Mesenchymal stem cell (in vitro differentiated cells and primary cell): ENCODE measurements at places on chromosomes 12 and 14.

DNA sequence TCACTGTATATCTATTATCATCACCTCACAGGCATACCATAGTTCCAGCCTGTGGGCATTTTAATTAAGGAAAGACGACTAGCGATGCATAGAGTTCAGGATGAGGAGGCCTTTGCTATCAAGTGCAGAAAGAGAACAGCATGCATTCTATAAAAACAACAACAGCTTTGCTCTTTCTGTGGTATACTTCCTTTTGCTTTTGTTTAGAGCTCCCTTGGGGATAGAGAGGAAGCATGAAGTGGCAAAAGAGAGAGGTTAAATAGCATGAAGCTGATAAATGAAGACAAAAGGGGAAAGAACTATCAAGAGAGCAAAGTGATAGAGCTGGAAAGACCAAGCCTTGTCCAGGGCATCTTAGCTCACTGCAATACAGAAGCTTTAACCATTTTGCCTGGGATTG, 23.5 kb downstream of the IFNG-AS1 start:
- DNase-seq: peak; percentile 15

- peak; percentile 33 for DNase-seq
Observed at GRCh38 chr12:91507754-91508153, 325.1 kb upstream of the DCN start.

DNA sequence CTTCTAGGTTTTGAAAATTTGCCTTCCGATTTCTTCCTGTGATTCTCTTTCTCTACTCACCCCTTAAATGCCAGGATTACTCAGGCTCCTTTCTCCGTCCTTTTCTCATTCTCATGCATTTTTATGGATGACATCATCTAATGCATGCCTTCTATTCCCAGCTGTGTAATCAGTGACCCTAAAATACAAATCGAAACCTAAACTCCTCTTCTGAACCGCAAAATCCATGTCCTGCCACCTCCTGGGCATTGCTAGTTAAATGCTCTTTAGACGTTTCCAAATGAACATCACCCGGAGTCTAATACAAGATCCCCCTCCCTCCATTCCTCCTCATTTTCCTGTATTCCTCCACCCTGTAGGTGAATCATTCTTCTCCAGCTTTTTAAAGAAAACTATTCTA, 1703.1 kb upstream of the FLRT2 start:
- peak; percentile 26 for DNase-seq

DNA sequence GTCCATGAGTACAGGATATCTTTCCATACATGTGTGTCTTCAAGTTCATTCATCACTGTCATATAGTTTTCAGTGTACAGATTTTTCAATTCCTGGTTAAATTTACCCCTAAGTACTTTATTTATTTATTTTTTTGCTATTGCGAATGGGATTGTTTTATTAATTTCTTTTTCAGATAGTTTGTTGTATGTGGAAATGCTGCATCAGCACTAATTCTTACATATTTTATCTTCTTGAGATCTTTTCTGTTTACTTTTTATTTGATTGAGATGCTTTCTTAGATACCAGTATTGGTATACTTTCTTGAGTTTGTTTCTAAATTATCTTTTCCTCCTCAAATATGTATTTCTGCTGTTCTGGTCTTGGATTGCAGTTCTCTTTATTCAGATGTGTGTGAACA, 148.9 kb downstream of the RGS6 start:
- DNase-seq: no peak

DNA sequence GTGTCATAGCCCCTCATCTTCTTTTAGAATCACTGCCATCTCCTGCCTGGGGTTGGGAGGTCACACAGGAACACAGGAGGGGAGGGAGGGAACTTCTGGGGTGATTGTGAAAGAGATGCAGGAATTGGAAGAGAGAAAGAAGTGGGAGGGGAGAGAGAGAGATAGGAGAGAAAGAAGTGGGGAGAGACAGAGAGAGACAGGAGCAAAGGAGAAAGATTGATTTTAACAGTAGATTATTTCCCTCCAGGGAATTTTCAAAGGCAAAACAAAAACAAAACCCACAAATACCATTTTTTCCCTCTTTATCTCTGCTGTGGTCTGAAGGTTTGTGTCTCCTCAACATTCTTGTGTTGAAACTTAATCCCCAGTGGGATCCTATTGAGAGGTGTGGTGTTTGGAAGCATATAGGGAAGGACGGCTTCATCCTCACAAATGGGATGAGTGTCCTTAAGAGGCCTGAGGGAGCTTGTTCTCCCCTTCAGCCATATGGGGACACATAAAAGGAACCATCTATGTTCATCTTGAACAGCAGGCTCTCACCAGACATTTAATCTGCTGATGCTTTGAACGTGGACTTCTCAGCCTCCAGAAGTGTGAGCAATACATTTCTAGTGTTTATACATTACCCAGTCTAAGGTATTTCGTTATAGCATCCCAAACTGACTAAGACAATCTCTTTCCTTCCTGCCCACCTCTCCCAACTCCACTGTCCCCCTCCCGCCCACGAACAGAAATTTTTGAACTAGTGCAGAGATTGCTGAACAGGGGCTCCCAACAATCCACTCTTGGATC, 134.9 kb upstream of the MAX start:
- DNase-seq: peak; percentile 63

DNA sequence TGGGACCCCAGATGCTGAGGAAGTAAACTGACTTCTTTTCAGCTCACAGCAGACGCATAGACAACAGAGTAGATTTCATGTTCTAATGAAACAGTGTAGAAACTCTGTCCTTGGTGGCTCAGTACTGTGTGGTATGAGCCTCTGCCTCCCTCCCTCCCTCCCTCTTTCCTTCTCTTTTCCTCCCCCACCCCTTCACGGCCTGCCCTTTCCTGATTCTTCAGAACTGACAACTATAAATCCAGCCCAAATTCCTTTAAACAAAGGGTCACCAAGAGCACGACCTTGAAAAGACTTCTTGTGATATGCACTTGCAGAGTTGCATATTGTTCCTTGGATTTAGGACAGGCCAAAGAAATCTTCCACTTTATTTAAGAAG, 164.0 kb downstream of the ETV6 start:
- no peak for DNase-seq

DNA sequence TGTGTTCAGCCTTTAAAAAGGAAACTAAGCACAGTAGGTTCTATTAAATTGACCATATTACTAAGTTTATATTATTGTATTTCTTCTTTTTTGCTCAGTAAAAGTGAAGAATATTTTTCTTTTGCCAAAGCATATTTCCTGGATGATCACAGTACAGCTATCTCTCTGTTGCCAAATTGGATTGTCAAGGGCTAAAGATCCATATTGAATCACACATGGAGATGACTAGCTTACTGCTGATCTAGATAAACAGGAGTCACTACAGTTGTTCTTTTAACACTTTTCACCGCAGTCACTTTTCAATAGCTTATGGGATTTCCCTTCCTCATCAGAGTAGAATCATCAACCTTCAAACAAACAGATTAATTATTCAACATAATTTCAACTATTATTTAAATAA, 78.6 kb downstream of the LRRC9 start:
- no peak for DNase-seq

DNA sequence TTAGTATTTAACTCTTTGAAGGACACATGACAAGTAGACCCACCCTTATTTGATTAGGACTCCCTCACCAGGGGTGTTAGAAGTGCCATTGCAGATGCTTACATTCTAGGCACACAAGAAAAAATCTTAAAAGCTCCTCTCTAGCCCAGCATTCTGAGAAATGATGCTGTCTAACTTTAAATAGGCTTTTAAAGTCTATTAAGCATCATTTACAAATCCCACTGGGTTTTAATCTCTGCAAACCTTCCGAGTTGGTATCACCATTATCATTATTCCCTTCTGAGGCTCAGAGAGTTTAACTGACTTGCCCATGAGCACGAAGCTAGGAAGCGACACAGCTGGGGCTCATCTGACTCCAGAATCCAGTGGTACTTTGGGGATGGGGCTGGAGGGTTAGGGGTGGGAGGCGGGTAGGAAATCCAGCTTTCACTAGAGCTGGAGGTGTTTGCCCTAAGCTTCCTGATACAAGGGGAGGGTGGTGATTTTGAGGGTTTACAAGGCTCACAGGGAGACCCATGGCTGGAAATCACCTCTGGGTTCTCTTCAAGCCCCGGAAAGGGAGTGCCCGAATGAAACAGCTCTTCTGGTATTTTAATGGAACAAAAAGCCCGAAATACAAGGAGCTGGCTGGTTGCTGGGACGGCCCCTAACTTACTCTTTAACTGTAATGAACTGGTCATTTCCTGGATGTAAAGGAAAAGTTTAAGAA, 109.2 kb upstream of the FUT8 start:
- DNase-seq: no peak

- DNase-seq: no peak
Observed at GRCh38 chr14:25461780-25462179, 411.8 kb upstream of the STXBP6 start.

GRCh38 chr14:48575772-48576171, 900.4 kb upstream of the MDGA2 start:
- DNase-seq: no peak

- DNase-seq: no peak
Observed at GRCh38 chr14:94163796-94164195, 10.3 kb upstream of the PPP4R4 start.

DNA sequence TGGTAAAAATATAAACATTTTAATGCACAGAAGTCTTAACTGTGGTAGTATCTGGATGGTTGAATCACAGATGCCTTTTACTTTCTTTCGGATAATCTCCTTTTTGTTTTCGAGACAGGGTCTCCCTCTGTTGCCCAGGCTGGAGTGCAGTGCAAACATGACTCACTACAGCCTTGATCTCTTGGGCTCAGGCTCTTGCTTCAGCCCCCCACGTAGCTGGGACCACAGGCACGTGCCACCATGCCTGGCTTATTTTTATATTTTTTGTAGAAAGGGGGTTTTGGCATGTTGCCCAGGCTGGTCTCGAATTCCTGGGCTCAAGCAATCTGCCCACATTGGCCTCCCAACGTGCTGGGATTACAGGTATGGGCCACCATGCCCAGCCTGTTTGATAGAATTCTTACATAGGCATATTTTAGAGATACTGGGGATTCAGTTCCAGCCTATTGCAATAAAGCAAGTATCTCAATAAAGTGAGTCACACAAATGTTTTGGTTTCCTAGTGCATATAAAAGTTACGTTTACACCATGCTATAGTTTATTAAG, 99.2 kb downstream of the SNAPC1 start:
- no peak for DNase-seq

GRCh38 chr12:8078398-8078797, 3.7 kb upstream of the NECAP1 start:
- peak; percentile 78 for DNase-seq

DNA sequence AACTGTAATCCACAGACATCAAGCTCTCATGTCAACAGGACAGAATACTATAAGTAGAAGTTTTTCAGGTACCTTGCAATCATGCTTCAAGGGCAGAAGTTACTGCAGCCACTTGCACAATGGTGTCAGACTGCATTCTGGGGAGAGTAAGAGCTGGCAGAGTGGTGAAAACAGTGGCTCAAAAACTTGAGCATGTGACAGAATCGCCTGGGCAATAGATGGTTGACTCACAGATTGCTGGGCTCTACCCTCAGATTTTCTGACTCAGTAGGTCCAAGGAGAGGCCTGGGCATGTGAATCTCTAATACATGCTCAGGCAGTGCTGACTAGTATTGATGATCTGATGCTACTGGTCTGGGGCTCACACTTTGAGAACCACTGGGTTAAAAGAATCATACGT, 187.8 kb downstream of the TBX5 start:
- no peak for DNase-seq

- DNase-seq: peak; percentile 43
Observed at GRCh38 chr12:127230843-127231260, 1036.1 kb upstream of the TMEM132C start.

- peak; percentile 73 for DNase-seq
Observed at GRCh38 chr12:27602516-27602915, 78.5 kb downstream of the PPFIBP1 start.

- peak; percentile 35 for DNase-seq
Observed at GRCh38 chr14:75041613-75042012, 9.7 kb downstream of the MLH3 start.

- no peak for DNase-seq
Observed at GRCh38 chr12:10408842-10409241, 715 bp downstream of the KLRC4 start.

- no peak for DNase-seq
Observed at GRCh38 chr12:83739607-83740006, 1052.9 kb downstream of the TMTC2 start.

DNA sequence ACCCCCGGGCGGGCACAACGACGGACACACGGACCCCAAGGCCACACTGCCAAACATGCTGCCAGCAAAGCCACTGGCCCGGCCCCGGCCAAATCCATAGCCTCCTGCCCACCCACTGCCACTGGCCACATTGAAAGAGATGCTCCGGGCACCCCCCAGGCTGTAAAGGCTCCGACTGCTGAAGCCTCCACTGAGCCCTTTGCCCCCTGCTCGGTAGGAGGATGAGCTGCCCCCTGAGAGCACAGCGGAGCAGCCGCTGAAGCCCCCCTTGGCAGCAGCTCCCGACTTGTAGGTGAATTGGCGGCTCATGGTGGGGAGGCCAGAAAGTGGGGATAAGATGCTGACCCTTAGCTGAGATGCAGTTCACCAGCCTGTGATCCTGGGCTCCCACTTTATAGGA, at the start of gene KRT73:
Gene KRT73 (minus strand): TSS at position 344 of the 400 bp plus-strand sequence. CDS start 35 bp downstream, at position 309.
- DNase-seq: no peak

DNA sequence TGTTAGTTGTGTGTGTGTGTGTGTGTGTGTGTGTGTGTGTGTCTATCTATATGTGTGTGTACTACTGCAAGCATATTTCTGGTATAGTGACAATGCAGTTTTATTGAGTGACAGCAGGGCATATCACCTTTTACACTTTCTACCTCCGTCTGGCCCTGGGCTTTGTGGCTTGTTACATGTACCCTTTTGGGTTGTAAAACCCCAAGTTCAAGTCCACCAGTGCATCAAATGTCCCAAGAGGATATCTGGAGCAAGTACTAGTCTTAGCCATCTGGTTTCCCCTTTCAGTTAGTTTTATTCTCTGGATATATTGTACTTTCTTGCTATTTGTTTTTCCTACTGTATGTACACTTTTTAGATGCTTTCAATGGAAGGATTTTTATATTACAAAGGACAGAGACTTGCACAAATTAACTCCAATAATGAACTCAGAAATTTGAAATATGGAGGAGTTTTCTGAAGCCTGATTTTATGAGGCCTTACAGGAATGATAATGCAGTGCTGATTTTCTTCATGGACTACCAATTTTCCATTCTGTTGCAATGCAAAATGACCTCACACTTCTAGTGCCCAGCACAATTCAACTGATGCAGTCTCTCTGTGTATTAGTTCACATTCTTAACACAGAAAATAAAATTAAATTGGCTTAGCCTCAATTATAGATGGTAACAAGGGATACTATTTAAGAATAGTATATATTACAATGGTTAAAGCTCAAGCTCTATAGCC, 29.1 kb downstream of the SLC16A7 start:
- peak; percentile 40 for DNase-seq

- DNase-seq: no peak
Observed at GRCh38 chr12:113879658-113880057, 86.5 kb downstream of the RBM19 start.

- DNase-seq: no peak
Observed at GRCh38 chr14:97120611-97121031, 323.4 kb downstream of the VRK1 start.

DNA sequence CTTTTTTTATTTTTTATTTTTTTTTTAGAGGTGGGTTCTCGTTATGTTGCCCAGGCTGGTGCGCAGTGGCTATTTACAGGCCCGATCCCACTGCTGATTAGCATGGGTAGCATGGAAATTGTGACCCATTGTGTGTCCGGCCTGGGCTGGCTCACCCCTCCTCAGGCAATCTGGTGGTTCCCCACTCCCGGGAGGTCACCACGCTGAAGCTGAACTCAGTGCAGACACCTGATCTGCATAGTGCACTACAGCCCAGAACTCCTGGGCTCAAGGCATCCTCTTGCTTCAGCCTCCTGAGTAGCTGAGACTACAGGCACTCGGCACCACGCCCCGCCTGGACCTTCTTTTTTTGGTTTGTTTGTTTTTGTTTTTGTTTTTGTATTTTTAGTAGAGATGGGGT, 5.5 kb upstream of the CD4 start:
- DNase-seq: no peak
